Fibroblast of lung (primary cell): ENCODE measurements at places on chromosomes 12 and 14. TPM values are rescaled to one million over a fixed set of nuclear protein-coding genes. Genes with fewer than 3 reads are reported as not detected.

KCNMB4 gene
- 0.33 and 0.51 TPM in 2 replicates for total RNA-seq

ZNF10 gene
- total RNA-seq = 9.2 and 12.1 TPM in 2 replicates

SEL1L gene
- 143 and 151 TPM in 2 replicates for total RNA-seq

HSPB8 gene
- 21.3 and 23.8 TPM in 2 replicates for total RNA-seq

IRAK4 gene
- 20.0 and 27.6 TPM in 2 replicates for total RNA-seq

STRAP gene
- total RNA-seq = 47.3 and 60.1 TPM in 2 replicates

CLEC4D gene
- not detected in 2 replicates for total RNA-seq

ARHGAP9 gene
- total RNA-seq = under 0.01 TPM in 2 replicates

TECPR2 gene
- 10.3 and 17.8 TPM in 2 replicates for total RNA-seq

BDKRB1 gene
- total RNA-seq = 16.7 and 22.5 TPM in 2 replicates

DNA sequence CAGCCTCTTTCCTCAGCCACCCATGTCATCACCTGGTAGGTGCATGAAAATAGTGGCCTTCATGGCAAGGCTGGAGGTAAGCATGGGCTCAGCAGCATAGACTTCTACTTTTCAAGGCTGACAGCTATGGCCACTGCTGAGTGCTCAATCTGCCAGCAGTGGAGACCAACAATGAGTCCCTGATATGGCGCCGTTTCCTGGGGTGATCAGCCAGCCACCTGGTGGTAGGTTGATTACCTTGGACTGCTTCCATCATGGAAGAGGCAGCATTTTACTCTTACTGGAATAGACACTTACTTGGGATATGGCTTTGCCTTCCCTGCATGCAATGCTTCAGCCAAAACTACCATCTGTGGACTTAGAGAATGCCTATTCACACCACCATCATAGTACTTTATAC is 39.5 kb upstream of the USP44 start:
- no peak for DNase-seq

DNA sequence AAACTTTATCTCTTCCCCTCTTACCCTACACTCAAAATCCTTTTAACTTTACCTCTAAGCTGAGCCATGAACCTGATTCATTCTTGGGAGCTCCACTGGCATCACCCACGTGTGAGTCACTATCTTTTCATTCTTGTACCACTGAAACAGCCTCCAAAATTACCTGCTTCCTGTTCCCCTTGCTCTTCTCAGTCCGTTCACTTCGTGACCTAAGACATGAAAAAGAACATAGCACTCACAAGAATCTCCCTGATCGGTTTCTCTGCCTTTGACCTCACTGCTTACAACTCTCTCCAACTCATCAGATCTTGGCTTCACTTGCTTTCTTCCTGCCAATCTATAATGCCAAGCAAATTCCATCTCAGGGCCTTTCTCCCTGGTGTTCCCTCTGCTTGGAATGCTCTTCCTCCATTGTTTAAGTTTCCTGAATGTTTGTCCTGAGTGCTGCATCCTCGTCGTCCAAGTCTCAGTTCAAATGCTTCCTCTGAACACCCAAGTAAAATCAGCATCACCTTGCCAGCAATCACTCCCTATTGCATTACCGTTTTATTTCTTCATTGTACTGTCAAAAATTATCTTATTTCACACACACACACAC is 9.2 kb downstream of the GLIPR1 start:
- DNase-seq = peak; percentile 33

DNA sequence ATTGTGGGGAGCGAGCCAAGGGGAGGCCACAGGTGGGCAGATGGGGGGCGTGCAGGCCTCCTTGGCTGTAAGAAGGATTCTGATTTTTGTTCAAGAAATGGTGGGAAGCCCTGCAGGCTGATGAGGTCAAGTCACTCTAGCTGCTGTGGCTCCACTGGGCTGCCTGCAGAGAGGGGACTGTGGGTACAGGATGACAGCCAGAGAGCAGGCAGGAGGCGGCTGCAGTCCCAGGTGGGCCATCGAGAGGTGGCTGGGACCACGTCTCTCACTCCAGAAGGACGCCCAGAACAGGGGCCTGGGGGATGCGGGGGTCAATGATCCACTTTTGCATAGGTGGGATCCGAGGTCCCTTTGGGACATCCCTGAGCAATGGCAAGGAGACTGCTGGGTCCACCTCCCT is 9.1 kb downstream of the NCOR2 start:
- DNase-seq = no peak

- DNase-seq = no peak
Measured at GRCh38 chr14:74551001-74551400, 57.4 kb downstream of the ISCA2 start.

GRCh38 chr14:37641117-37641516 is 45.7 kb downstream of the TTC6 start:
- no peak for DNase-seq

DNA sequence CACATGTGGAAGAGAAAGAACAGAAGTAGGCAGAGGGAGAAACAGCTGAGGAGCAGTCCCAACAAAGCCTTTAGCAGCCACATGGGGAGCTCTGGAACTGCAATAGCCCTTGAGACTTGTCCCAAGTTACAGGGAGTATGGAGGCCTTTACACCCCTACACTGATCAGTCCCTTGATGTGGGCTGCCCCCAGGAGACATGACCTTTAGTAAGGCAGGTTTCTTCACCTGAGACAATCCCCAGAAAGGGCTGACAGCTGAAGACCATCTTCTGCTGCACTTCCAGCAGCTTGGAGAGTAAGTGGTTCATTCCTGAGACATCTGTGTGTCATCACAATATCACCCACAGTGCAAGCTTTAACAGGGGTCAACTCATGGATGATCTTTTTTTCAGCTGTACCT is 8.6 kb upstream of the SNAPC1 start:
- DNase-seq = no peak

DNA sequence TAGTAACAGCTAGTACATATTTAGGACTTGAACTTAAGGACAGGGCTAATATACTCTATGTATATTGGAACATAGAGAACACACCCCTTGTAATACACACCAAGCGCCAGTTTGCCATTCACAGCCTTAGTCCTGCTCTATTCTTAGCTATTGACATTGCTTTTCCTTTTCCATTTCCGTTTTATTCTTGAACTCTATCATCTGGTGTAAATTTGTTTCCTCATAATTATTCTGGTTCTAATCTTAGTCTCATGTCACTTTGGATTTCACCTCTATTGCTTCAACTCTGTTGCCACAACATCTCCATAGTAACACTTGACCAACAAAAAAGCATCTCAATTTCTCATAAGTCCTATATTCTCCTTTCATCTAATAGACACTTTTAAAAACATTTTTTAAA is 225.7 kb downstream of the PHLDA1 start:
- no peak for DNase-seq

- DNase-seq = no peak
Measured at GRCh38 chr12:31859232-31859977, 99.8 kb upstream of the RESF1 start.

DNA sequence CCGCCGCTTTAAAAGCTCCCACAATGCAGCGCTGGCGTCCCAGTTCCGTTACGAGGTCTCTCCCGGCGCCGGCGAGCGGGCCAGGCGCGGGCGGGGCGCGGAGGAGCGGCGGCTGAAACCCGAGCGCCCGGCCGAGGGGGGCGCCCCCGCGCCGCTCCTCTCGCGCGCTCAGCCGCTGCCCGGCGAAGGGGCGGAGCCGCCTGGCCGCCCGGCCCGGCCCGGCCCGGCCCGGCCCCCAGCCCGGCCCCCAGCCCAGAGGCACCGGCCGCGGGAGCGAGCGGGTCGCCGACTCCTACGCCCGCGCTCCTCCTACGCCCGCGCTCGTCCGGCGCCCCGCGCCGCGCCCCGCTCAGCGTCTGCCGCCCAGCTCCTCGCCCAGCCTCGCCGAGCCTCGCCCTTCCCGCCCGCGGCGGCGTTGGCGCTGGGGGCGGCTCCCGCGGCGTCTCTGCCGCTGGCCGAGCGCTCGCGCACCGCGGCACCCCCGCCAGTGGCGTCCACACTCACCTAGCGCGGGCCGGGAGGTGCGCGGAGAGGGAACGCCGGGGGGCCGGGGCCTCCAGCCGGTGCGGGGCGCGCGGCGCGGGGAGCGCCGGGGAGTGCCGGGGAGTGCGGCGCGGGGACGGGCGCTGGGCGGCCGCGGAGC is at the start of gene RASSF8:
TSS of gene RASSF8 (plus strand) at position 255 of the 643 bp plus-strand sequence. CDS start 96,662 bp downstream, outside the sequence.
- DNase-seq = peak; percentile 73

GRCh38 chr14:101916816-101917412 is 47.5 kb upstream of the DYNC1H1 start:
- no peak for DNase-seq

DNA sequence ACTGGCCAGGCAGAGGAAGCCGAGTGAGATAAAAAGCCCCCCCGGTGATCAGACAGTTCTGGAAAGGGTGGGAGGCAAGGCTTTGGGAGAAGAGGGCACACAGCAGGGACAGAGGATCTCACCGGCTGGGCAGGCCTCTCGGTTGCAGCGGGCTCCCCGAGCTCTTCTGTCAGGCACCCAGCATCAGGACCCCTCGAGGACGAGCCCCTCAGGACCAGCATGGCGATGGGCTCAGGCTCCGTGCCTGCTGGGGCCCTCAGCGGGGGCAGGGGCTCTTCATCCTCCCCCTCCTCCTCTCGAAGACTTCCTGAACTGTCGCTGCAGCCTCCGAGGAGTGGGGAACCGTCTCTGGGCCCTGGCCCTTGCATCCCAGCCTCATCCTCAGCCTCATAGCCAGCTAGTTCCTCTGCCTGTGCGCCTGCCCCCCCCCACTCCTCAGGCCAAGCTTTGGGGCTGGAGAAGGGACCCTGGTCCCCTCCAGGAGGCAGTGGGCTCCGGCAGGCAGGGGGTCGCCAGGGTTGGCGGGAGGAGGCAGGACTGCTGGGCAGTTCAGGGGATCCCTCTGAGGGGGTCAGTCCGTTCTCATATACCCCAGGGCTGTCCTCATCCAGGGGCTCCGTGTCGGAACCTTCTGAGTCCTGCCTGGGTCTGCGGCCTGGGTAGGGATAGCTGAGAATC is 3.4 kb upstream of the AP1G2 start:
- no peak for DNase-seq

- peak; percentile 38 for DNase-seq
Measured at GRCh38 chr12:75996861-75997447, 34.6 kb downstream of the PHLDA1 start.

GRCh38 chr12:87336814-87337336 is 692.3 kb downstream of the C12orf50 start:
- DNase-seq = peak; percentile 41

DNA sequence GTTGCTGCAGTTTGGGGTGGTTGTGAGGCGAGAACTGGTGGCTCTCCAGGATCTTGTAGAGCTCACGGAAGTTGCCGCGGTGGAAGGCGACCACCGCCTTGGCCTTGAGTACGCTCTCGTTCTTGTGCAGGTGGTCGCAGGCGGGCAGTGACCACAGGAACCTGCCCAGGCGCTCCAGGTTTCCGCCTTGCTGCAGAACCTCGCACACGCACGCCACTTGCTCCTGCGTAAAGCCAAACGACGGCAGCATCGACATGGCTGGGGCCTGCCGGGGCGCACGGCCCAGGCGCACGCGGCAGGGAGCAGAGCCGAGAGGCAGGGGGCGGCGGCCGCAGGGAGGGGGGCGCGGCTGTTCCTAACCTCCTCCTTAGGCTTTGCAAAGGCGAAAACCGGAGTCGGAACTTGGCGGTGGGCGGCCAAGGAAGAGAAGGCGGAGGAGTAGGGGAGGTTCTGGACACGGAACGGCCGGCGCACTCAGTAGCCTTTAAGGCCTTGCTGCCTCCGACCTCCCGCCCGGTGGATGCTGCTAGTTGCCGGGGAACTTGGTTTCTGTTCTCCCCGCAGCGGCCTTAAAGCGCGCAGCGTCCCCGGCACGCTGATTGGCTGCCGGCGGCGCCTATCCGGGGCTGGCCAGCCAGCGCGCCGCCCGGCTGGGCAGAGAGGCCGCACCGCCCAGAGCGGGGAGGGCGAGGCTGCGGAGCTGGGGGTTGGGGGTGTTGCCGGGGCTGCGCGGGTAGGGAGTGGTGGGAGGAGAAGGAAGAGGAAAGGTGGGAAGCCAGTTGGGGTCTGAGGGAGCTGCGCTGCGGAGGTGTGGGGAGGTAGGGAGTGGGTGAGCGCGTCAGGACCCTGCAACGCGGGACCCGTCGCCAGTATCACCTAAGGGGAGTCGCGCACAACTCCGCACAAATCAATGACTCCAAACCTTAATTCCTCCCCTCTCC is at the start of gene SIX1:
TSS of gene SIX1 (minus strand) at position 544 of the 941 bp plus-strand sequence. CDS start at position 256, 288 bp downstream.
- peak; percentile 93 for DNase-seq

DNA sequence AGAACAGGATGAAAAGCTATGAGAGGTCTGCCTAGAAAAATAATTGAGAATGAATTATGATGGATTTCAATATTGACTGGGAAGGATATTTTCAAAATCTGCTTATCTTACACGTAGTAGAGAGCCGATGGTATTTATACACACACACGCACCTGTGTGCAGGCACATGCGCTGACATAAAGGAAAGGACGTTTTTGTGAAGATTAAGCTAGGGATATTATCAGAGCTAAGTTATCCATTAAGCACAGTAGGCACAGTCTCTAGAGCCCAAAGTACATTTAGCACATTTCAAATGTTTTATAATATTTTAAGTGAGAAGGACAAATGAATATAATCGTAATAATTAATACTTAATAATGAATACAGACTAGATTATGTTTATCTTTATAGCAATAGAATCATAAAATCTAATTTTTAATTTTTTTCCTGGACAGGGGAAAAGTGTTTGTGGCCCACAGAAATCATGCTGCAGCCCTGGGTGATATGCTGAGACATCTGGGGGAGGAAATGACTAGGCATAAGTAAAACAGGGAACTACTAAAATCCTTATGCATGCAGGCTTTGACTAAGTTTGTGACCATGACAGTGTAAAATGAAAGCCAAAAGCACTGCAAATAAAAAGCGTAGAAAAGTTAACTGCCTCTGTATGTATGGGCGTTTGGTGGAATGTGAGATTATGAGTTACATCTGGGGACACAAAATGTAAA is 146.1 kb downstream of the KITLG start:
- no peak for DNase-seq

GRCh38 chr12:103139876-103140275 is 182.4 kb downstream of the ASCL1 start:
- DNase-seq = no peak

- DNase-seq = peak; percentile 87
Measured at GRCh38 chr12:114408886-114409851, 3.2 kb upstream of the TBX5 start.

DNA sequence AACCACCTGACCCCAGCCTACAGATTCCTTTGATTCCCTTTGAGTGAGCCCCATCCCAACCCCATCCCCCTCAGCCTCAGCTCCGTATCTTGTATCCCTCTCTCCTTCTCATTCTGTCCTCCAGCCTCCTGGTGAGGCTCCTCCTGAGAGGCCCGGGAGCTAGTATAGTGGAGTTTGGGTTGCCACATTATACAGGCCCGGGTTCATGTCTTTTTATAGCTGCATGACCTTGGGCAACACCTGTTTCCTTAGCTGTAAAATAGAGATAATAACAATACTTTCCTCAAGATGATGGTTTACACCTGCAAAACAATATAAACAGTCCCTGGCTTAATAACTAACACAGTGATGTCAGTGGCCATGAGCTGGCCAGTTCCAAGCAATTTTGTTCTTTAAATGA is 89.8 kb downstream of the STAB2 start:
- no peak for DNase-seq

GRCh38 chr12:112430929-112431328 is 12.2 kb downstream of the PTPN11 start:
- DNase-seq = no peak

GRCh38 chr12:124774462-124775167 is 89.0 kb downstream of the SCARB1 start:
- peak; percentile 86 for DNase-seq
